ENCODE measurements at places on chromosomes 1 and 21.

GRCh38 chr1:159938211-159938852 is 7.1 kb downstream of the IGSF9 start:
- DNase-seq, result peak; percentile 54

- no peak for DNase-seq
Observed at GRCh38 chr1:84489766-84490165, 10.7 kb downstream of the RPF1 start.

DNA sequence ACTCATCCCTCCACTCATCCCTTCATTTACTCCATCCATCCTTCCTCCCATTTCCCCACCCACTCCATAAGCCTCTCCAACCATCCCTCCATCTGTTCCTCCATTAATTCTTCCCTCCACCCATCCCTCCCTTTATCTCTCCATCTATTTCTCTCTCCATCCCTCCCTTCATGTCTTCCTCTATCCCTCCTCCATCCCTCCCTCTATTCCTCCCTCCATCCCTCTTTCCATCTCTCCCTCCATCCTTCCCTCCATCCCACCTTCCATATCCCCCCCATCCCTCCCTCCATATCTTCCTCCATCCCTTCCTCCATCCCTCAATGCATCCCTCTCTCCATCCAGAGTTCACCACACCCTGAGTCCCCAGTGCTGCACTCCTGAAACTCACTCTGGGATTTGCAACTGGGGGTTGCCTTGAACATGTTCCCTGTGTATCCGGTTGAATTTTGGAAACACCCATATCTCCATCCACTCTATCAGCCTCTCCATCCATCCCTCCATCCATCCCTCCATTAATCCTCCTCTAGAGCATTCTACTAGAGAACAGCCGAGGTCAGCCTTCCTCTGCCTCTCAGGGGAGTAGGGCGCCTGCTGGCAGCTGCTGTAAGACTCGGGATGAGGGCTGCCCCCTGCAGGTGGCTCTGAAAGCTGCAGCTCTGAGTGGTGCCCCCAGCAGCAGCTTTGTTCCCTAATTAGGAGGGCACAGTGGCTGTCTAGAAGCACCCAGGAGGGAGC is 39.4 kb downstream of the ABCG1 start:
- peak; percentile 80 for DNase-seq

DNA sequence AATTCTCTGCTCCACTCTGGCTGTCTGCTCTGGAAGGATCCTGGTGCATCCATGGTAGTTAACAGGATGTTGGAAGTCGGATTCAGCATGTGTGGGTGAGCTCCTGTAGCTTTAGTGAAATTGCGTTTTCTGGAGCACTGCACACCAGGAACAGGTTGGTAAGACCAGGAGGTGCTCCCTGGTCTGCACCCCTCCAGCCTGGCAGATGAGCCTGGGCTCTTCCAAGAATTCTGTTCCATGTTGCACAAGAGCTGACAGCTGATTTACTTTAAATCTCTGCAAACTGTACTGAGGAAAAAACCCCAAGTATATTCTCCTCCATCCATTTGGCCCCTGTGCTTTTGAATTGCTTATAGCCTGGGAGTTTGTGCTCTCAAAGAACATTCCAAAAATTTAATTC is 33.7 kb downstream of the KCNK1 start:
- no peak for DNase-seq

GRCh38 chr1:62425041-62425440 is 11.8 kb upstream of the USP1 start:
- no peak for DNase-seq

DNA sequence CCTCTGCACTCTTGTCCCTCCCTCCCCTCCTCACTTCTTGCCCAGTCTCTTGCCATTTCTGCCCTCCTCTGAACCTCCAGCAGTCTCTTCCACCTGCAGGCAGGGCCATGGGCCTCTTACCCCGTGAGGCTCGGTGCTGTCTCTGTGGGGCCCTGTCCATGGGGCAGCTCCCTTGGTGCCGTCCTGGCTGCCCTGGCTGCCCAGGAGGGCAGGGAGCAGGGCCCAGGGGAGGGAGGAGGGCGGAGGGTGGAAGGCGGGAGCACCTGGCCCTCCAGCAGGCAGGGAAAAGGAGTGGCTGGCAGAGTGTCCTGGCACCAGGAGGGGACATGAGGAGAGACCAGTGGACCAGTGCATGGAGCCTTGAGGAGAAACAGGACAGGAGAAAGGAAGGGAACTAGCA is at the start of gene RORC:
Gene RORC (minus strand): TSS at position 198 of the 400 bp plus-strand sequence. CDS start 38 bp downstream, at position 160.
- no peak for DNase-seq

Data from neural progenitor cell (in vitro differentiated cells).